ENCODE measurements at places on chromosomes 16 and 17.

DNA sequence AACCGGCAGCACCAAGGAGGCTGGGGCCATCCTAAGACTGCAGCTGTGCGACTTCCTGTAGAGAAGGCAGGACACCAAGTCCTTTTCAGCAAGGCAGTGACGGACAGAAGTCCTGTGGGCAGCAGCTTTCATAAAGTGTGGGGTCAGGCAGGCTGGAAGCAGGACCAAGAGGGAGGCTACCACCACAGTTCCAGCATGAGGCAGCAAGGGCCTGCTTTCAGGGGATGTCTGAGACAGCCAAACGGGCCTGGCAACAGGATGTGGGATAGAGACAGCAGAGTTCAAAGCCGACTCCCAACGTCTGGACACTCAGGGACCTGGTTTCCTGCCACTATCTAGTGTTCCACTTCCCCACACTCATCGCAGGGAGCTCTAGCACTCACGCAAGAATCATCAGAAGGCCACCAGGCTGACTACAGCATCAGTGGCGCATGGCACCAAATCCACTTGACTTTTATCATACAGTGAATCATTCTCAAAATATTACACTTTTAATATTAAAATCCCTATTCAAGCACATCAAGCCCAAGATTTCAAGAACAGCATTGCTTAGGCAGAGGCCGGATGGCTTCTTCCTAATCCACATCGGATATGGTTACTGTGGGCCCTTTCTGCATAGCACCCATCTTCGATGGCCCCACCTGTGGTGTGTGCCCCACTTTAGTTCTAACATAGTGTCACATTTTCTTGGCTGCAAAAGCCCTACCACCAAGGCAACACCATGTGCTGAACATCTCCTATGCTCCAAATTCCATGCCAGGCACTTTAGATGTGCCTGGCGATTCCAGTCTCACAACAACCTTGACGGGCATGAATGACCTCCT, 5.2 kb downstream of the USP7 start:
- no peak for DNase-seq

- DNase-seq, result no peak
Observed at GRCh38 chr17:15031975-15032374, 233.2 kb downstream of the PMP22 start.

GRCh38 chr16:21684199-21684598, 20.4 kb downstream of the OTOA start:
- DNase-seq, result peak; percentile 17

DNA sequence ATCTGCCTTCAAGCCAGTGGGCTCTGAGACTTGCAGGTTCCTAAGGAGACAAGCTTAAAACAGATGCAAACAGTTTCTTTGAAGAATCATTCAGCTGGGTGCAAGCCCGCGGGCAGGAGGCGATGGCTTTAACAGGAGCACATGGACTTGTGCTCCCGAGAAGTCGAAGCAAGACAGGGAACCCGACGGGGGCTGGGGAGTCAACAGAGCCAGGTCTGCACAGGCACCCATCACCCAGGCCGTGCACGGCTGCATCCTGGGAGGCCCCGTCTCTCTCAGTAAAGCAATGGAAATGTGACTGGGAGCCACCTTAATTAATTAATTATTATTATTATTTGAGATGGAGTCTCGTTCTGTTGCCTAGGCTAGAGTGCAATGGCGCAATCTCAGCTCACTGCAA, 333 bp upstream of the PTX4 start:
- DNase-seq, result no peak

GRCh38 chr16:49854796-49855203, 1.1 kb downstream of the ZNF423 start:
- no peak for DNase-seq

DNA sequence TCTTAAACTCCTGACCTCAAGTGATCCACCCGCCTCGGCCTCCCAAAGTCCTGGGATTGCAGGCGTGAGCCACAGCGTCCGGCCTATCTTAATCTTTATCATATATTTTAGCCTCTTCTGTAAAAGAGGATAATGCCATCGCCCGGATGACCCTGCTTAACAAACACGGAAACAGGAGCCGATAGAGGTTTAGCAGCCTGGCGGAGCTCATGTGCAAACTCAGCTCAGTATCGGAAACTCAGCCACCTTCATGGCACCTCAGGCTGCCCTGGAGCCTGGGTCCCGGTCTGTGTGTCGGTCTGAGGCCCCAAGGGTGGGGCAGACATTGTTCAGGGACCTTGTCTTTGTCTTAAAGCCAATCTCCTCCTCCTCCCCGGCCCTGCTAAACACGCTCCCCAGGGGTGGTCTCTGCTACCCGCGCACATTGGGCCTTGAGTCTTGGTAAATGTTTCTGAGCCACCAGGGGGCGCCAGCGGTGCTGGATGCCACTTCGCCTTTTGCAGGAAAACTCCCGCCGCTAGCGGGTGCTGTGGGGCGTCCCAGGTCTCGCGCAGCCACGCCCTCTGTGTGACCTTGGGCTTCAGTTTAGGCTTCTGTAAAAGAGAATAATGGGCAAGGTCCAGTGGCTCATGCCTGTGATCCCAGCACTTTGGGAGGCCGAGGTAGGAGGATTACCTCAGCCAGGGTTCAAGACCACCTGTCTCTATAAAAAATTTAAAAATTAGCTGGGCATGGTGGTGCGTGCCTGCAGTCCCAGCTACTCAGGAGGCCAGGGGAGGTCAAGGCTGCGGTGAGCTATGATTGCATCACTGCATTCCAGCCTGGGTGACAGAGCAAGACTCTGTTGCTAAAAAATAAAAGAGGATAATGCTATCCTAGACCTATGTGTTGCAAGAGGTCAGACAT, 2.7 kb downstream of the CETP start:
- DNase-seq, result peak; percentile 1

GRCh38 chr17:58280480-58281217, at the start of gene MPO:
TSS of gene MPO (minus strand) at chr17:58280935. CDS start at chr17:58280758, 177 bp downstream.
- DNase-seq, result no peak

DNA sequence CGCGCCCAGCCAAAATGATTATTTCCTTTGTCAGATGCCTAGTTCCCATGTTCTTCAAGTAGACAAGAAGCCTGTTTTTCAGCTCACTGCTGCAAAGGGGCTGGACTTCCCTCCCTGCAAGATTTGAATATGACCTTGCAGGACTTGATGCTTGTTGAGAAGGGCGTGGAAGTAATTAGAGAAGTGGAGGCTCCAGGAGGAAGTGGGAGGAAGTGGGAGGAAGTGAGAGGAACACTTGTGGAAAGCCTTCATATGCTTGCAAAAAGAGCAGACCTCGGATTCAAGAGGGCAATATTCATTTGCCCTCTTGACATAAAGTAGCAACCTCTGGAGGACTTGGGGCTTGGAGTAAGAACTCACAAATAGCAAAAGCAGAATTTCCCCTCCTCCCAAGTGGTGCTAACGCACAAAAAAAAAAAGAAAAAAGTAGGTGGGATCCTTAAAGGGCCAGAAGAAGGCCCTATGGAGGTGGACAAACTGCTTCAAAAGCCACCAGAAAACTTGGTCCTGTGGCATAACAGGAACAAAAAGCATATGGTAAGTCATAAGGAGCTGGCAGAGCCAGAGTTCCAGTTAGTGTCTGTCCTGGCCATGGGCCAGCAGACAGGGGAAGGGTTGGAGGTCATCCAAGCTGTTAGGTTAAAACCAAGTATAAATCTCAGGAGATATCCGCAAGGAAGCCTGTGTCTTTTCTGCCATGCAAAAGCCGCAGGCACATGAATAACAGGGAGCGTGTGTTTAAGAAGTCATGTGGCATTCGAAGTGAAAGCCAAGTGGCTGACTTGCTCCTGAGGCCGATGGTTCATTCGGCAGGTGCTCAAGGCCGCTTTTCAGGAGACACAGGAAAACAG, 20.6 kb upstream of the PRKAR1A start:
- DNase-seq, result no peak

DNA sequence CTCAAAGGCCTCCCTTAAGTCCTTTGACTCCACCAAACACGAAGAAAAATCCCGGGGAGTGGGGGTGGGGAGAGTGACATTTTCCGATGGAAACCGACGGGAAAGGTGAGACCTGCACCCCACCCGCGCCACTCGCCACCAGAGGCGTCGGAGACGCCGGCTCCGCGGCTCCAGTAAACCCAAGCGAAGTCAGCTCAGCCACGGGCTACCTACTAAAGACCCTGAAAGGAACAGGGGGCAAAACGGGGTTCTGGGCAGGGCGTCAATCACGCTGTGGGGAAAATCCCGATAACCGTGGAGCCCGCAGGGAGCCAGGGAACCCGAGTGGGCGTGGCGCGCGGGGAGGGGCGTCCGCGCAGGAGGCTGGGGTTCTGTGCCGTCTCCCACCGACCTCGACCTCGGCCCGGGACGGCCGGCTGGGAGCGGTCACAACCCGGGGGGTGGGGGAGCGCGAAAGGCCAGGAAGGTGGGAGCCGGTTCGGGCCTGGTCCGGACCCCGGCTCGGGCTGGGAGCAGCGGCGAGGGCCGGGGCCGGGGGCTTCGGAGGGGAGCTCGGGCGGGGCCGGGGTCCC, 565 bp downstream of the WDR45B start:
- no peak for DNase-seq

GRCh38 chr16:454397-454940, 29.0 kb downstream of the RAB11FIP3 start:
- DNase-seq, result no peak

DNA sequence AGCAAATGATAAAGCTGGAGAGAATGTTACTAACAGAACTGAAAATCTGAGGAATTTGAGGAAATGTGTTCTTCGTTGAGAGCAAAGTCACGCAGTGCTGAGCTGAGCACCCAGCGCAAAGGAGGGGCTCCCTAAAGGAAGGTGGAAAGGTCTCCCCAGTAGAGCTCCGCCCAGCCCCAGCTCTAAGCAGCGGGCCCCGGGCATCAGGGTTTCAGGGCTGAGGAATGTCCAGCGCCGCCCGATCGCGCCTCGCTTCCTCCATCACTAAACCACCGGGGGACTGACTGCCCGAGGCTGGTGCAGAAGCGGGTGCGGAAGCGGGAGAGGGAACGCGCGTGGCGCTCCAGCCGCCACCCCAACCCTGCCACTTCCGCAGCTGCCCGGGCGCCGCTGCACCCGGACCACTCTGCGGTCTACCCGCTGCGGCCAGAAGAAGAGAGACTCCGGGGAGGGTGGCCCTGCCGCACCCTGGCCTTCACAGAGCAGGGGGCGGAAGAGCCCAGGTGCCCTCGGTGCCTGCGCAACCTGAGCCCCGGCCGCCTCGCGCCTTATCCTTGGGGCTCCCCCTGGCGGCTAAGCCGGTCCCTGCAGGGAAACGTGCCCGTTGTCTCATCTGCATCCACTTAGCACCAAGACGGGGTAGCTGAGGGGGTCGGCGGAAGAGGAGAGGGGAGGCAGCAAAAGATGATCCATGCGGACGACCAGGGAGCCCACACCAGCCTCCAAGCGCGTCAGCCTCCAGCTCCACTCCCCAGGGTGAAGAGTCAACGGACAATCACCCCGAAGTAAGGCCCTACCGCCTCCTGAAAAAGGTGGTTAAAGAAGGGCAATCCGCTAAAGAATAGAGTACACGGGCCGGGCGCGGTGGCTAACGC, 12.4 kb upstream of the GUCY2D start:
- DNase-seq, result peak; percentile 67

DNA sequence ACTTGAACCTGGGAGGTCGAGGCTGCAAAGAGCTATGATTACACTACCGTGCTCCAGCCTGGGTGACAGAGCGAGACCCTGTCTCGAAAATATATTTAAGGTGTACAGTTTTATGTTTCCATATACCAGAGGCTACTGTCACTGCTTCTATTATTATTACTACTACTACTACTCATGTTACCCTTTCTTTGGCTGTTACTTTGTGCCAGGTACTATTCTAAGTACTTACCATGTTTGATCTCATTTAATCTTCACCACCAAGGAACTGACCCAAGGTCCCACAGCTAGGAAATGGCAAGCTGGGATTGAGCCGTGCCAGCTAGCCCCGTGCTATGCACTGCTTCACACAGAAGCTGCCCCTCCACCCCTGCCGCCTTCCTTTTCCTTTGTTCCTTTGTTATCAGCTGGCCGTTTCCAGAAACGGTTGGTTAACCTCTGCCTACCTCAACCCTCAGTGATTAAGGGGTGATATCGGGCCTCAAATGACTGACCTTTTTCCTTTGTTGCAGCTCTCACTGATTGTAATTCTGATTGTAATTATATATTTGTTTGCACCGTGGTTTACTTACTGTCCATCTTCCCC, 78.4 kb downstream of the ABCC1 start:
- DNase-seq, result peak; percentile 35

GRCh38 chr16:22386976-22387375, 12.6 kb upstream of the CDR2 start:
- no peak for DNase-seq

- DNase-seq, result no peak
Observed at GRCh38 chr16:53506254-53506653, 3.2 kb upstream of the AKTIP start.

GRCh38 chr17:18976201-18976600, 24.2 kb downstream of the SLC5A10 start:
- DNase-seq, result no peak

DNA sequence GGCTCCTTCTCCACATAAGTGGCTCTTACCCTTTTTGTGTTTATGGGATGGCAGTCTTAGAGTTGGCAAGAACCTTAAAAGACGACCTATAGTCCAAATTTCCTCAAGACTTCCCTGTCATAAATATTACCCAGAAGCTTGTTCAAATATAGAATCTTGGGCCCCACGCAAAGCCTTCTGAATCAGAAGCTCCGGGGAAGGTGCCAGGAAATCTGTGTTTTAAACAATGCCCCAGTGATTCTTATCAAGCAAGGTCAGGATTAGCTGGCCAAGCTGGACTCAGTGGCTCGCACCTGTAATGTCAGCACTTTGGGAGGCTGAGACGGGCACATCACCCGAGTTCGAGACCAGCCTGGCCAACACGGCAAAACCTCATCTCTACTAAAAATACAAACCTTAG, 85.7 kb downstream of the TIMM22 start:
- no peak for DNase-seq

GRCh38 chr16:85642762-85643358, 29.7 kb downstream of the GSE1 start:
- peak; percentile 92 for DNase-seq

DNA sequence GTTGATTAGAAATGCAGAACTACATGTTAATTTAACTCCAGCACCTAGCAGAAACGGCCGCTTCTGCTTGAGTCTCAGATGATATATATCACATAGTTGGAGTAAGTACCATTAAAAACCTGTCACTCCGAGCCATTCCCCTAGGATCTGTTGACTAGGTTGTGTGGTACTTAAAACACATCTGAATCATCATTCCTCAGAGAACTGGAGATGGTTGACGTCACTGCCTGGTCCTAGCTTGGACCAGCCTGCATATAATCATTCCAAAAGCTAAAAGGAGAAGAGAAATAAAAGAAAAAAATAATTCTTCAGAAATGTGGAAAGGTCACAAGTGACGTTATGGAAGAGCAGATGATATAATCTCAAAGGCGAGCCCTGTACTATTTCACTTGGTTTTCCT, 31.3 kb upstream of the RASL10B start:
- DNase-seq, result no peak

GRCh38 chr16:78390508-78391324, 291.3 kb downstream of the WWOX start:
- DNase-seq, result peak; percentile 9

All from NCI-H1417 (cell line).